GM23338 (cell line): ENCODE measurements at places on chromosomes 6 and 20.

GRCh38 chr6:16067568-16067967, 61.3 kb upstream of the MYLIP start:
- DNase-seq, result no peak

- peak; percentile 62 for DNase-seq
Observed at GRCh38 chr20:4026093-4026601, 10.8 kb upstream of the RNF24 start.

DNA sequence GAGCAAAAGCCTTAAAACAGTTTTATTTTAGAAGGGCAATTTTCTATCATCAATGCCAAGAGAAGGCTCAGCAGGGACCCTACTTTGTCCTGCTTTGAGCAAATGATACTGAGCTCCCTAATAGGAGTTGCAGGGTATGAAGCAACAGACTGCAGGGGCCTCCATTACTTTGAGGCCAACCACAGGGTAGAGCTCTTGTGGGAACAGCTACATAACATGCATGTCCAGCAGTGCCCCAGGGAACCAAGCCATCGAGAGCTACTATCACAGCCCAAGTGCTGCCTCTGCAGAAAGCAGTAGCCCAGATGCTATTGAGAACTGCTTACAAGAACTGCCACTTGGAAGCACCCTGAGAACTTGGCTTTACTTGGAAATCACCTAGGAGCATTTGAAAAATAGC, 222.1 kb downstream of the LAMA2 start:
- DNase-seq, result no peak

GRCh38 chr6:28867086-28867409, 56.7 kb downstream of the TRIM27 start:
- DNase-seq, result no peak

GRCh38 chr20:63826753-63827152, 4.3 kb downstream of the ZBTB46 start:
- no peak for DNase-seq

- peak; percentile 74 for DNase-seq
Observed at GRCh38 chr6:100461278-100461916, 3.3 kb downstream of the SIM1 start.
